Stimulated activated CD8-positive, alpha-beta memory T cell treated with anti-CD3 and anti-CD28 coated beads, Interleukin-4, amount 100 ng/mL, for 4 hours (primary cell): ENCODE measurements at places on chromosomes 2 and 18.

GRCh38 chr2:3482363-3482821 lies 36.9 kb downstream of the ADI1 start:
- DNase-seq = no peak

DNA sequence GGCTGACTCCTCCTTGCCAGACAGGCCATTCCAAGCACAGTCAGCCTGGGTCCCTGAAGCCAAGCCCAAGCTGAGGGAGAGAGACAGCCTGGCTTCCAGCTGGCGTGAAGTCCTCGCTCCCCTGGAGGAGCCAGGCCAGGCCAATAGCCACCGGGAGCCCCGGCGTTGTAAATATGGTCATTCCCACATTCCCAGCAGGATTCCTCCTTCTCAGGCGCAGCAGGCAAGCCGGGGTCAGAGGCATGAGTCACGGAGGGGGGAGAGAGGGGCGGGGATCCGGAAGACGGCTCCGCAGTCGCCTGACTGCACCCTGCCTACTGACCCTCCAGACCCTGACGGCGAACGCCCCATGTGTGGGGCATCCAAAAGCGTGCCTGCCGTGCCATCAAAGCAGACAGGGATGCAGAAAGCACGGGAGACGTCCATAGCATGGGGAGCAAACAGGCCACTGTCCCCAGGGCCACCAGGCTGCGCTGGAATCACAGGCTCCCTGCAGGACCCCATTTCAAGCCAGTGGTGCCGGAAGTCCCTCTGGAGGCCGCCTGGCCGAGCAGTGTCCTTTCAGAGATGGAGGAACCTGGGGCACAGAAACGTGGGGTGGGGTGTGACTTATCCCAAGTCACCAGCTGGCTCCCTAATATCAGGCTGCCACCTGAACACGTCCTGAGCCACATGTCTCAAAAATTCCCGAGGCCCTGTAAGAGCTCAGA lies 48.2 kb downstream of the TWIST2 start:
- DNase-seq = no peak

GRCh38 chr2:85584857-85585780 lies 888 bp downstream of the VAMP5 start:
- no peak for DNase-seq

- peak; percentile 21 for DNase-seq
Observed at GRCh38 chr18:23828426-23828825, 139.2 kb downstream of the LAMA3 start.

GRCh38 chr18:51523671-51524070 lies 326.2 kb upstream of the MEX3C start:
- DNase-seq = no peak

DNA sequence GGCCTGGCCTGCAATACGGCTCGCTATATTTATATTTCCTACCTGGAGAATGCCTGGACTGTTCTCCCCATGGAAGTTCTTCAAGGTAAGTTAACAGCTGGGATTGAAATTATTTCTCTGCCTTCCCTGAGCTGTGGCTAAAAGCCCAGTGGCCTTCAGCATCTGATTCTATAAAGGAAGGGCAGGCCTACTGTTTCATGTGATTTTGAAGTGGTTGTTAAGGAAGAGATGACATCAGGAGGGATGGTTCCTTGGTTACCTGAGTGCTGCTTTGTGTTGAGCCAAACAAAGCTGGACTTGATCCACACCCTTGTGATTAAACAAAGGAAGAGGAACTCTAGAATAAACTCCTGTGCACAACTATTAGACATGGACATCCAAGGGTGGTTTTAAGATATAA lies 61.6 kb downstream of the MFSD6 start:
- no peak for DNase-seq

GRCh38 chr2:39127973-39128372 lies 7.1 kb upstream of the SOS1 start:
- no peak for DNase-seq

GRCh38 chr2:168961450-168962229 lies 60.5 kb downstream of the G6PC2 start:
- DNase-seq = peak; percentile 4

- DNase-seq = no peak
Observed at GRCh38 chr2:1394709-1395408, 18.4 kb upstream of the TPO start.

GRCh38 chr18:62555135-62555534 lies 32.3 kb downstream of the ZCCHC2 start:
- DNase-seq = no peak

GRCh38 chr2:229715895-229716507 lies 1.6 kb upstream of the DNER start:
- no peak for DNase-seq

GRCh38 chr2:177147093-177147694 lies 65.4 kb upstream of the HNRNPA3 start:
- no peak for DNase-seq

GRCh38 chr2:98515250-98515991 lies 70.8 kb downstream of the INPP4A start:
- no peak for DNase-seq
